Left colon (tissue), 2 donors: ENCODE measurements at places on chromosomes 4 and X.

DNA sequence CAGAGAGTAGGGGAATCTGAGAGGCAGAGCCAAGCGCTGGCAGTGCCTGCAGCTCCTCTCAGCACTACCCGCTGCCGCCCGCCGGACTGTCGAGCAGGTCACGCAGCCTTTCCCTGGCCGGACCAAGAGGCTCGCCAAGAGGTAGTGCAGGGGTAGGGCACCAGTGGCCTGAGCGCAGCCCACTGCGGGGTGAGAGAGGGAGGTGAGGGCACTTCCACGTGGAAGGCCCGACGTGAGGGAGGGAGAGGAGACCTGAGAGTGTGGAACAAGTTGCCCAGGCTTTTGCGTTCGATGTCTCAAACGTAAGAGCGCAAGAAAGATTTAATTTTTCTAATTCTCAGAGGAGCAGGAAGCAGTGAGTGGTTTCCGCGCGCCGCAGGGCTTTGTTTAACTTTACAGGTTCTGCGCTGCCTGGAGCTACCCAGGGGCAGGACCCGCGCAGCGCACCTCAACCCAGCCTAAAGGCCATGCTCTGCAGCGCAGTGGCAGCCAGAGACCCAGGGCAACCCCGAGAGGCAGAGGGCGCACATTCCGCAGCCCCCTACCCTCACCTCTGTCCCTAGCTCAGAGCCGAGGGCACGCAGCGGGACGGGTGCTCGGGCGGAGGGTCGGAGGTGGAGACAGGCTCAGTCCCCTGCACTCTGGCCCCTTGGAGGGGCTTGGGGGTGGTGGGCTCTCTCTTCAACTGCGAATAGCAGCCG, 14.9 kb downstream of the ARHGAP36 start:
- DNase-seq = no peak

- DNase-seq = no peak
Measured at GRCh38 chr4:138573246-138573645, 331.1 kb upstream of the SLC7A11 start.

- DNase-seq = no peak
Measured at GRCh38 chrX:88883200-88883599, 136.2 kb downstream of the CPXCR1 start.

DNA sequence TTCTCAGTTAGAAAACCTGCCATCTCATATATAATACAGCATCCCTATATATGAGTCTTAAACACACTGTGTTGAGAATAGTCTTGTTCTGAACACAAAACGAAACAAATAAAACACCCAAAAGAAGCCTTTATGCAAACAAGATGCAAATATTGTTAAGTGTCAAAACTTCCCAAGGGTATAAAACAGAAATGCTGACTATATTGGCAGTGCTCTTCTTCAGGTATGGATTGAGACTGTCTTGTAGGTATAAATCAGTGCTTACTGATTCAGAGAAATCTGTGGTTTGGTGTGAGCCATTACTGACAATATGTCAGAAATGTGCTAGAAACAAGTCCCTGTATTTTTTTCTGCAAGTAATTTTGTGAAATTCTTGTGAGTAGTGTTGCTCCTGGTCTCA, 82.8 kb upstream of the CTSO start:
- no peak for DNase-seq

DNA sequence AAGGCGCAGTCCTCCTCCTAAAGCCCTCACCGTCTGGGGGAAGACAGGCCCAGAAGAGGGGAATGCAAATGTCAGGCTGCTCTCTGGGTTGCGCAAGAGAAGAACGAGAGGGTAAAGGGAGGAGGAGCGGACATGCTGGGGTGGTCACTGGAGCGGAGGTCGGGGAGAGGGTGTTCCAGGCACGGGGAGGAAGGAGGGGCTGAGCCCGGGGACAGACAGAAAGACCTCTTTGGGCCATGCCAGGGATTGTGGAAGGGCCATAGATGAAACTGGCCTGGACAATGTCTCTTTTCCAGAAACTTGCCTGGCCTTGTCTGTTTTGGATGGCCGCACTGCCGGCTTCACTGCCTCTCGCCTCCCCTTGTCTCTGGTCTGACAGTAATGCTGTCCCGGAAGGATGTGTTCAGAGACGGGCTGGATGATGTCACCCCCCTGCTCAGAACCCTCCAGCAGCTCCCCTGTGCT, 121.0 kb downstream of the SORCS2 start:
- DNase-seq = no peak

GRCh38 chr4:84672177-84672576, 89.2 kb downstream of the CDS1 start:
- DNase-seq = no peak
